ENCODE measurements at places on chromosomes 3 and 15. TPM values are rescaled to one million over a fixed set of nuclear protein-coding genes. Genes with fewer than 3 reads are reported as not detected.

FGF7 gene
- total RNA-seq: not detected

C2CD4A gene
- total RNA-seq: not detected

KIF15 gene
- total RNA-seq: 12.3 TPM

ACTL6A gene
- total RNA-seq: 71.0 TPM

CP gene
- total RNA-seq: not detected

CDC25A gene
- 35.8 TPM for total RNA-seq

TRIM42 gene
- total RNA-seq: not detected

GRCh38 chr15:67506775-67507747 lies 13.9 kb upstream of the C15orf61 start:
- H3K4me1 ChIP-seq: peaks cover 5% of the 10 kb centered on the region
- H3K36me3 ChIP-seq: no peaks in the 10 kb centered on the region
- no peak overlapping the region for H3K27ac ChIP-seq
- H3K4me3 ChIP-seq: no peak overlapping the region
- no peak for DNase-seq

- peak; percentile 22 for DNase-seq
- H3K27me3 ChIP-seq: no peaks in the 10 kb centered on the region
- peaks cover 14% of the 10 kb centered on the region for H3K36me3 ChIP-seq
These were observed 4.8 kb downstream of the PLCB2 start for GRCh38 chr15:40302981-40303380.

DNA sequence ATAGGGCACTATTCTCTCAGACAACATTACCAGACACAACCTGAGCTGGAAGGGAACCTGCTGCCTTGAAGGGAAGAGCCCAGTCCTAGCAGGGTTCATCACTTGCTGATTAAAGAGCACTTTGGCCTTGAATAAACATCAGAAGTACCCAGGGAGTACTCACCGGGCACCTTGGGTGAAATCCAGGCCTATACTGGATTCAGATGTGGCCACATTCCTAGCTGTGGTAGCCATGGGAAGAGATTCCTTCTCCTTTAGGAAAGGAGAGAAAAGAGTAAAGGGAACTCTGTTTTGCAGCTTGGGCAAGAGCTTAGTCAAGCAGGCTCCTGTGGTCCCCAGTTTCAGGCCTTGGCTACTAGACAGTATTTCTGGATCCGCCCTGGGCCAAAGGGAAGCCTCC lies 195.0 kb downstream of the SPATA16 start:
- no peak for DNase-seq
- H3K27me3 ChIP-seq: no peaks in the 10 kb centered on the region
- no peaks in the 10 kb centered on the region for H3K4me1 ChIP-seq

GRCh38 chr3:175885231-175885766 lies 1026.2 kb downstream of the NAALADL2 start:
- no peaks in the 10 kb centered on the region for H3K27me3 ChIP-seq
- no peaks in the 10 kb centered on the region for H3K4me1 ChIP-seq
- no peak for DNase-seq
- H3K27ac ChIP-seq: no peak overlapping the region
- peaks cover 13% of the 10 kb centered on the region for H3K36me3 ChIP-seq
- H3K4me3 ChIP-seq: no peak overlapping the region

DNA sequence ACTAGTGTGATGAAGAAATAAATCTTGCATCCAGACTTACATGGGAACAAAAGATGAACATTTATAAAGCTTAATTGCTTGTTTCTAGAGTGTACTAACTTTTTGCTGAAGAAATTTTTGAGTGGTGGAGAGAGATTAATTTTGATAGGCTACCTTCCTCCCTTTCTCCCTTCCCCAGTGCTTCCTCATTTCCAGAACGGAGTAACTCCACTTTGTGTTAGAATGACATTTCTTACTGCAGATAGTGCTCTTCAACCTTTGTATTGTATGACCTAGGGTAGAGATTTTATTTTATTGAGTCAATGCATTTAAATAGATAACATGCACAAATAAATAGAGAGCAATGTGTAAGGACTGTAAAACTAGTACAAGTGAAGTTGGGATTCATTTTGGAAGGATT lies 1.9 kb downstream of the ATP1B3 start:
- H3K36me3 ChIP-seq: no peaks in the 10 kb centered on the region
- no peak for DNase-seq
- H3K4me1 ChIP-seq: peaks cover 33% of the 10 kb centered on the region
- peak overlapping the region; percentile 94 for H3K4me3 ChIP-seq
- H3K27me3 ChIP-seq: no peaks in the 10 kb centered on the region

DNA sequence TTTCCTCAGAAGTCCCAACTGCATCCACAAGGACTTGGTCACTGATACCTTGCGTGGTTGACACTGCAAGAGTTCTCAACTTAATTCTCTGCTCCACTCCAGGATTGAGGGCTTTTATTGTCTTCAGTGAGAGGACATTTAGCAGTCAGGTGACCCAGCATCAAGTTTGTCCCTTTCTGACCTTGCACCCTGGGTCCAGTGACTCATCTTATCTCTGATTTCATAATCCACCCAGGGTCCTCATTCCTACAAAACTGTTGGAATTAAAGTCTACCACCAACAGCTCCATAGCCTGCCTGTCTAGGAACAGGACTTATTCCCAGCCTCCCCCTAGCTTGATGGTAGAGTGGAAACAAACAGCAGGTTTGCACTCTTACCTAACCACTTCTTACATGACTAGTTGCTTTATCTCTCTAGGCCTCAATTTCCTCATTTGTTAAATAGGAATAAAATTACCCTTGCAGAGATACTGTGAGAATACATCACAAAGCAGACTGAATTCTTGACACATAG lies 151.3 kb upstream of the LPP start:
- peak overlapping the region; percentile 47 for H3K4me3 ChIP-seq
- no peaks in the 10 kb centered on the region for H3K36me3 ChIP-seq
- no peak for DNase-seq
- no peaks in the 10 kb centered on the region for H3K27me3 ChIP-seq

DNA sequence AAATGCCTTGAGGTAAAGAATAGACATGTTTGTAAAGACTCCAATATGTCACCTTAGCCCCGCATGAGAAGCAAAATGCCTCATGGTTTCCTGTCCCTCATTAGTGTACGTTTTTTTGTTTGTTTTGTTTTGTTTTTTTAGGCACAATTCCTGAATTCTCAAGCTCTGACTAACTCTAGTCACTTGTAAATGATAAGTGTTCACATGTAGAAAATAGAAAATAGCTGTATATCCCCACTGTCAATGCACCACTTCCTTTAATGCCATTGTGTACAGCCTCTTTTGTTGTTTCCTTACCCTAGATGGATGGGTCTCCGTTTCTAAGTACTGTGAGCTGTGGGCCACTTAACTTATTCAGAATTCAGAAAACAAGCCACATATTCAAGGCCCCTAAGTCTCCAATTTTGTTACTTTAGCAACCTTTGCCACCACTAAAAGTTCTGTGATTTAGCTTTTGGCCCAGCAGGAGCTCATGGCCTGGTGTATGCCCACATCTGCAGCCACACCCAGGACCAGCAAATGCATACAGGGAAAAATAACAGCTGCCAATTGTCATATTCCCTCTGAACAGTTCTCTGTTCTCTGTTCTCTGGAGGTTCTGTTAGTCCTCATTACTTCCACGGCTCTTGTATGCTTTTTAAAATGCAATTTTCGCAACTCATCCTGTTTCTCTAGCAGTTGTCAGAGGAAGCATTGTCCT lies 655.5 kb downstream of the GBE1 start:
- no peak overlapping the region for H3K4me3 ChIP-seq
- DNase-seq: no peak
- no peaks in the 10 kb centered on the region for H3K27me3 ChIP-seq
- no peaks in the 10 kb centered on the region for H3K4me1 ChIP-seq
- no peaks in the 10 kb centered on the region for H3K36me3 ChIP-seq

DNA sequence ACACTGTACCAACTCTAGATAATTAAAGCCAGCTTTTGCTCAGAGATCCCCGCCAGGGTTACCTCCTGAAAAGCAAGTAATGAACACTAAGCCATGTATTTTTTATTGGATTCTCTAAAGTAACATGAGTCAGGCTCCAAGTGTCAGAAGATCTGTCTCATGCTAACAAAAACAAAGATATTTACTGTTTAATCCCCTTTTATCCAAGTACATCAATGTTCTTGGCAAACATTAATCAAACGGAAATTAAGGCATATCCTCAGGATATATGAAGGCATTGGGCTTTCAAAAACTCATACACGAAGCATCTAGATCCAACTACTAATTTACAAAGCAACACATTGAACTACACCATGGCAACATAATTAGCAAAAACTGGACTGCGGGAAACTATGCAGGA lies 37.2 kb downstream of the MYO5A start:
- H3K27ac ChIP-seq: no peak overlapping the region
- H3K36me3 ChIP-seq: no peaks in the 10 kb centered on the region
- H3K4me1 ChIP-seq: peaks cover 27% of the 10 kb centered on the region
- DNase-seq: no peak
- H3K27me3 ChIP-seq: no peaks in the 10 kb centered on the region

- H3K36me3 ChIP-seq: no peaks in the 10 kb centered on the region
- no peak for DNase-seq
- peak overlapping the region; percentile 8 for H3K4me3 ChIP-seq
- H3K27ac ChIP-seq: peak overlapping the region; percentile 79
- peaks cover 29% of the 10 kb centered on the region for H3K4me1 ChIP-seq
These were observed 146.9 kb downstream of the CHST2 start for GRCh38 chr3:143266511-143266910.

DNA sequence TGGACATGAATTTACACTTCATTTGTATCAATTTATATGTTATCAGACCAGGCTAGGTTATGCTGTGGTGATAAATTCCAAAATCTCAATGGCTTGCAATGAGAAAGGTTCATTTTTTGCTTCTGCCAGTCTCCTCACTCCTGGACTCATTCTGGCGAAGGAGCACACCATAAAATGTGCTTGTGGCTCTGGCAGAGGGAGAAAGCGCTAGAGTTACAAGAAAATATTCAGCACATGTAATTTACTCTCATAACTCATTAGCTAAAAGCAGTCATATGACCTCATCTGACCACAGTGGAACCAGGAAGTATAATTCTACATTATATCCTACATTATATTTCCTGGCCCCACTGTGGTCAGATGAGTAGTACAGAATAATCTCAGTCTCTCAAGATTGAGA lies 193.8 kb downstream of the BCHE start:
- peaks cover 9% of the 10 kb centered on the region for H3K36me3 ChIP-seq
- H3K4me1 ChIP-seq: no peaks in the 10 kb centered on the region
- no peaks in the 10 kb centered on the region for H3K27me3 ChIP-seq
- DNase-seq: no peak
- no peak overlapping the region for H3K4me3 ChIP-seq

DNA sequence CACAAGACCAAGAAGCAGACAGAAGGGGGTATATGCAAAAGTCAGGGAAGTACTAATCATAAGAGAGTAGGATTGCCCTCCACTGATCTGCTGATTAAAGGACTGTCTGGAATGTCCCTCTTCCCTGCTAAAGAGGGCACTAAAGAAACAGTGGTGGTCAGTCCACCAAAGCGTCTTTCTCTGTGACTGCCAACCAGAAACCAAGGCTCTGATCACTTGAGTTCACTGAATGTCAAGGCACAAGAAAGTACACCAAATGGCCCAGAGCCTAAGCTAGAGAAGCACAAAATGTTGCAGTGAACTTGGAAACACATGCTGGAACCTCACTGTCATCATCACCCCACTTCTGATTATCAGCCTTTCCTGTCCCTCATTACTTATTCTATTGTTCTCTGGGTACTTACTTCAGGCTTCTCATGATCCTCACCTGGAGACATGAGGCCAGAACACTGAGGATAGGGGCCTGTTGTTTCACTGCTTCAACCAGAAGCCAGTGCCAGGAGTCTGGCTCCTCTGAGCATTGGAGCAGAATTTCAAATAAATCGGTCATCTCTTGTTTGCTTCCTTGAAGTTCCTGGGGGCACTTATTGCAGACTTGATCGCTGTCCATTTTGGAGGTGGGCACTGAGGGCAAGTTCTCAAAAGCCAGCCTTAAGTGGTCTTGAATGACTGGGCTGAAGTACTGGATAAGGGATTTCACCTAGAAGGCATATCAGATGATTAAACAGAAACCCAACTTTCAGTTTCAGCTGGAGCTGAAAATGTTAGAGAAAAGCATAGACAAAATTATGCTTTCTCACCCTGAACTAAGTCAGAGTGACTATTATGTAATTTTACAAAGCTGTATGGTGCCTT lies 58.9 kb downstream of the EIF3J start:
- peaks cover 16% of the 10 kb centered on the region for H3K36me3 ChIP-seq
- DNase-seq: no peak
- H3K27me3 ChIP-seq: no peaks in the 10 kb centered on the region
- H3K27ac ChIP-seq: peak overlapping the region; percentile 65

- DNase-seq: no peak
- no peaks in the 10 kb centered on the region for H3K36me3 ChIP-seq
- peaks cover 14% of the 10 kb centered on the region for H3K4me1 ChIP-seq
- no peaks in the 10 kb centered on the region for H3K27me3 ChIP-seq
- H3K4me3 ChIP-seq: no peak overlapping the region
These were observed 43.2 kb downstream of the LDHAL6B start for GRCh38 chr15:59249816-59250215.

DNA sequence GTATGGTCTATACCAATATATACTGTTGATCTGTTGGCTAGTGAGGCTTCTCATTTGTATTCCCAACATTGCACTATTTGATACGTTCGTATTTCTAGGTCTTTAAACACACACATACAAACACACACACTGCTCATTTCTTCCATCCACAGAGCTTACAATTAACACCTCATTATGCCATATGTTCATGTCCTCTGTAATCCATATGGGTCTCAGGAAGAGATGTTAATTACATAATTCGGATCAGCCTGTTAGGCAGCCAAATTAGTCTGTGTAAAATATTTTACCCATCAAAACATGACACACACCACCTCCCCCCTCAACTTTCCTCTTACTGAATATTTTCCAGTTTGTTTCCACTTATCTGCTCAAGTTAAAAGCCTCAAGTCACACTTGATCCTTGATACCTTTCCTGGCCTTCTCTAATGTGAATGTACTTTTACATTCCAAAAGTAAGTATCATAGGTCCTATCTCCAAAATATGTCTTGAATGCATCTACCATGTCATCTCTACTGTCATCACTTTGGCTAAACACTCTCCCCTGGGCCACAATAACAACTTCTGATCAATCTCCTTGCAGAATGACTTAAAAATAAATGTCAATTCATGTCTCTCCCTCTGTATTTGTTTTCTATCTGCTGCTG lies 28.2 kb downstream of the EOGT start:
- H3K36me3 ChIP-seq: peaks cover 24% of the 10 kb centered on the region
- H3K4me1 ChIP-seq: no peaks in the 10 kb centered on the region
- no peak for DNase-seq
- no peak overlapping the region for H3K27ac ChIP-seq
- no peaks in the 10 kb centered on the region for H3K27me3 ChIP-seq
- H3K4me3 ChIP-seq: no peak overlapping the region

GRCh38 chr3:36777424-36778218 lies 13.3 kb upstream of the DCLK3 start:
- no peaks in the 10 kb centered on the region for H3K36me3 ChIP-seq
- H3K4me3 ChIP-seq: no peak overlapping the region
- no peak for DNase-seq
- no peaks in the 10 kb centered on the region for H3K4me1 ChIP-seq
- peaks cover 13% of the 10 kb centered on the region for H3K27me3 ChIP-seq

Data from natural killer cell treated with Interleukin-12 subunit alpha and Interleukin-12 subunit beta and Interleukin-15 and Interleukin-18, amount 100 ng/mL, for 72 hours (primary cell).